Stimulated activated CD4-positive, alpha-beta T cell treated with anti-CD3 and anti-CD28 coated beads, Interleukin-15, amount 100 ng/mL, for 24 hours (primary cell): ENCODE measurements at places on chromosomes 1 and 21.

DNA sequence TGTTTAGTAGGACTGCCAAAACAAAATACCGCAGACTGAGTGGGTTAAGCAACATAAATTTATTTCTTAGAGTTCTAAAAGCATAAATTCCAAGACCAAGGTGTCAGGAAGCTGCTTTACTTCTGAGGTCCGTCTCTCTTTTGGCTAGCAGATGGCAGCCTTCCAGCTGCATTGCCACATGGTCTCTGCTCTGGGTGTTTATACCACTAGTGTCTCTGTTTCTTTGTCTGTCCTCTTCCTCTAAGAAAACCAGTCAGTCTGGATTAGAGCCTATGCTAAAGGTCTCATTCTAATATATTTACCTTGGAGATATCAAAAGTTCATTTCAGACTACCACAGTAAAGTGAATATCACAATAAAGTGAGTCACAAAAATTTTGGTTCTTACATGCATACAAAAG is 519.8 kb downstream of the COL11A1 start:
- no peak for DNase-seq

DNA sequence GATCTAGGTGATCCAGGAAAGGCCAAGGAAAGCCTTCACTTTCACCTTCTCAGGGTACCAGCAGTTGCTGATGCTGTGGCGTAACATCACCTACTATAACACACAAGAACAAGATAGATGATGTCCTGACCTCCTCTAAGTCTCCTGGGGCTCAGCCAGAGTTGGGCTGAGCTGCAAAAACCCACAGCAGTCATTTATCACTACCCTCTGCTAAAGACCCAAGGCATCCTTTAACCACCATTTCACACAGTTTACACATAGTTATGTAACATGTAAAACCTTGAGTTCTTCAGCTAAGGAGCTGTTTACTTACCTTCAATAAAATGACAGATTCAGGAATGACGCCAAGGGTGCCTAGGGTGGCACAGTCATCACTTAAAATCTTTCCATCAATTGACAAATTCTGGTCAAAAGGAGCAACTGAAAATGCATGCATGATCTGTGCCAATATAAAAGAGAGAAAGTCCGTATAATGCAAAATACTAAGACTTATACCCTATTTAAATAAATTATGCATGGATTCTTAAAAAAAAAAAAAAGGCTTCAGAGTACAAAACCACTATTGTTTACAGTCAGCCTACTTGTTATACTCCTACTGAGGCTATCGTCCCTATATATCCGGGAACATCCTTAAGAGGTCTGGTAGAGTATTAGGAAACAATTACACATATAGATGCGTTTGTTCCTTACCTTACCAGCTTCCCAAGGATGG is 20.7 kb upstream of the RAP1GAP start:
- DNase-seq: no peak

DNA sequence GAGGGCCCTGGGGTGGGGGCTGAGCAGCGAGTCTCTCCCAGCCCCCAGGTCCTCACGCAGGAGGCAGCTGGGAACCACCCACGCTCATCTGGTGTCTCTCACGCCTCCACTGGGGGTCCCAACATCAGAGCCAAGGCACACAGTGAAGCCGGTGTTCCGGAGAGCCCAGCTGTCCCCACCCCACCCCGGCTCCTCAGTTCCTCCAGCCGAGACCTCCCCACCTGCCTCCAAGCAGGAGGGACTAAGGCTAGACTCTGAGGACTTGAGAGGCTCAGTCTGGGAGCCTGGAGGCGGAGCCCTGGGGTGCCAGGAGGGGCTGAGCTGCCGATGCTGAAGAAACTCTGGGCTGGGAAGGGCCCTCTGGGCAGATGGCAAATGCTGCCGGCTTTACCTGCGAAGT is 1.6 kb upstream of the HPCA start:
- DNase-seq: no peak

DNA sequence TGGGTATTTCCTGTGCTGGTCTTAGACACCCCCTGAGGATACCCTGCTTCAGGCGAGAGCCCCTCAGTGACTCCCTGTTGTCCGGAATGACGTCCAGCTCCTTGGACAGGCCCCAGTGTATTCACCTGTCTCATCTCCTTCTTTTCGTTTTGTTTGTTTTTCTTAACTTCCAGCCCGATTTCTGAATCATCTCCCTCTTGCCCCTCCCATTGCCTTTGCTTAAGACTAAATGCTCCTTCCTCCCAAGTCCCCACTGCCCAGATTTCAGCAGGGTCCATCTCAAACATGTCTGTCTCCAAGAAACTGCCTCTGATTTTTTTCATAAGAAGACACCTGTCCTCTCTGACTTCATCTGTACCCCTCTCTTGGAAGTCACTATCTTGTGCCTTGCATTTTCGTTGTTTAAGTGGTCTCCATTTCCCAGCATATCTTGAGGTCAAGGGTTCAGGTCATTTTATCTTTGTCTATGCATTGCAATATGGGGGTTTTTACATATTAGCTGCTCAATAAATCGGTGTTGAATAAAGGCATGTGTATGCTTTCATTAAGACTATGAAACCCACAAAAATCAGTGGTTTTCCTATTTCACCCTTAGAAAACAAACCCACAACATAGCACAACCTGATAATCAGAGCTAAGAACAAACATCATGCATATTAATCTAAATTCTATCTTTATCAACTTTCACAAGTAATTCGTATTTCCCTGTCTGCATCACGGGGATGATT is 58.4 kb upstream of the LGALS8 start:
- DNase-seq: no peak

DNA sequence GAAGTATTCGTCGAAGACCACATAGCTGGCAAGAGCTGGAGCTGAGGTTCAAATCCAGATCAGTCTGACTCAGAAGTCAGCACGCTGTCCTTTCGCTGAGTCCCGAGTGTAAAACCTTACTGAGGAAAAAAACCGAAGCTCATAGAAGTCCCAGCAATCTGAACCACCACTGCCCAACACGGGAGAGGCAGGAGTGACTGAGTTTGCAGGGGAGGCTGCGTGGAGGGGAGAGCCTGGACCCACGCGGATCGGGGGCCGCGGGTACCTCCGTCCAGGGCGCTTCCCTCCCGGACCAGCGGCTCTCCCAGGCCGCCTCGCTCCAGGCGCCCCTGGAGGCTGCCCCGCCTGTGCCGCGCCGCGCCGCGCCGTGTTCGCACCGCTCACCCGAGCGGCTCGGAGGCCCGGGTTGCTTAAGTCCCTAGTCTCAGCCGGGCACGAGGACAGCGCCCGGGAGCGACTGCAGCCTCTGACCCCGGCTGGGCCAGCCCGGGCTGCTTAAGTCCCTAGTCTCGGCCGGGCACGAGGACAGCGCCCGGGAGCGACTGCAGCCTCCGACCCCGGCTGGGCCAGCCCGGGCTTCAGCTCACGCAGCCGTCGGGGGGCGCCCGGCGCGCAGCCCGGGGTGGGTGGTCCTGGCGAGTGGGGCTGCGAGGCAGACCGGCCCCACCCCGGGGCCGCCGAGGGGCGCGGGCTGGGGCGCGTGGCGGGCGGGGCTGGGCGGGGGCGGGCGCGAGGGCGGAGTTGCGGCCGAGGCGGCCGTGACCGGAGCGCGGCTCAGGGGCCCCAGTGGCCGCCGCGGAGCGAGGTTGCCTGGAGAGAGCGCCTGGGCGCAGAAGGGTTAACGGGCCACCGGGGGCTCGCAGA is at the start of gene ADAMTSL4:
ADAMTSL4 (plus strand) TSS at position 777 of the 864 bp plus-strand sequence. CDS start 2,881 bp downstream, outside the sequence.
- peak; percentile 60 for DNase-seq

DNA sequence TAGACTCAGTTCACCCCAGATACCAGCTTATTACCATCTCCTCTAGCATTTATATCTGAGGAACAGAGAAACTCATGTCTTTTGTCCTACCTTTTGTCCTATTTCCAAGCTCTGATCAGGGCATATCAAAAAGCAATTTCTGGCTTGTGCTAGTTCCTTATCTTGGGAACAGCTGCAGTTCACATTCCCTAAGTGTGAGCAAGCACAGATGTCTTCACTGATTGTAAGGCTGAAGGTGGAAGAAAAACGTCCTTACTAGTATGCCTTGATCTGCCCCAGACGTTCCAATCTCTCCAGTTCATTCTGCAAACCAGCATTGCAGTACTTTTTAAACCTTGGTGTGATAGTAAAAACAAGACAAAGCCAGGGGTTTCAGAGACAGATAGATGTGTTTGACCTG is 139.8 kb downstream of the NCAM2 start:
- no peak for DNase-seq

- peak; percentile 87 for DNase-seq
Observed at GRCh38 chr1:225467193-225468020, 39.6 kb upstream of the LBR start.

- no peak for DNase-seq
Observed at GRCh38 chr1:56507925-56508522, 71.3 kb downstream of the PLPP3 start.

DNA sequence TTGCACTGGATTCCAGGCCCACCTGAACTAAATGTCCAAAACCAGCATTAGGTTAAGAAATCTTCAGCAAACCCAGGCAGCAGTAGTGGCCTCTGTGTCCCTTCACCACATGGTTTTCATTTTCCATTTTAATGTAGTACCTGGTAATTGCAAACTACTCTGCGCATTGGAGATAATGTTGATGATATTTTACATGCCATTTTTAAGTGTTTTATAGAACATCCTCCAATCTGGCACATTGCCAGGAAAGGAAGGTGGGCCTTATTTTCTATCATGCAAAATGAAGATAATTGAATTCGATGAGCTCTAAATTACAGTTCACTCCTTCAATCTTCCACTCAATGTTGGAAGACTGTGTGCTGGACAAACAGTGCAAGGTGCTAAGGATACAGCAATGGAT is 89.5 kb downstream of the ZC3H11B start:
- DNase-seq: no peak

- DNase-seq: no peak
Observed at GRCh38 chr1:154176337-154176736, 15.6 kb downstream of the TPM3 start.

DNA sequence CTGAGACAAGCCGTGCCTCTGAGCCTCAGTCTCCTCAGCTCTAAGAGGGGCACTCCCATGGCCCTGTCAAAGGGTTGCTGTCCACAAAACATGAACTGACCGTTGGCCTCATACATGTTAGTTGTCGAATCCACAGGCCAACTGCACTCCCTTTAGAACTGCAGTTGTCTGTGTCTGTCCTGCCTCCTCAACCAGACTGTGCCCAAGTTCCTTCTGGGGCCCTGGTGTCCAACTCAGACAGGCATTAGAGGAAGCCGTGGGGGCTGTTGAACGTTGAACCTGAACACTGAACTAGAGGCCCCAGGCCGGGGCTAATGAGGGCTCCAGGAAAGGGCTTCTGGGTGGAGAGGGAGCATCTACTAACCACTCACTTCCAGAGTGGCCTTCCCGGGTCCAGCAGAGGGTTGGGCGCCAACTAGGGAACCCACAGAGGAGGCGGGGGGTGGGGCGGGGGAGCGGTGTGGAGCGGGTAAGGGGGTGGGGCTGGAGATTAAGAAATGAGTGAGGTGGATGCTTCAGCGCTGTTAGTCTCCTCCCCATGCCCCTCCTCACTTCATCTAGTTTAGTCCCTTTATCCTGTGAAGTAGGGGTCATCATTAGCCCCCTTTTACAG is at the start of gene RAB42:
RAB42 (plus strand) TSS at position 558 of the 613 bp plus-strand sequence. CDS start 247 bp downstream, outside the sequence.
- peak; percentile 43 for DNase-seq

DNA sequence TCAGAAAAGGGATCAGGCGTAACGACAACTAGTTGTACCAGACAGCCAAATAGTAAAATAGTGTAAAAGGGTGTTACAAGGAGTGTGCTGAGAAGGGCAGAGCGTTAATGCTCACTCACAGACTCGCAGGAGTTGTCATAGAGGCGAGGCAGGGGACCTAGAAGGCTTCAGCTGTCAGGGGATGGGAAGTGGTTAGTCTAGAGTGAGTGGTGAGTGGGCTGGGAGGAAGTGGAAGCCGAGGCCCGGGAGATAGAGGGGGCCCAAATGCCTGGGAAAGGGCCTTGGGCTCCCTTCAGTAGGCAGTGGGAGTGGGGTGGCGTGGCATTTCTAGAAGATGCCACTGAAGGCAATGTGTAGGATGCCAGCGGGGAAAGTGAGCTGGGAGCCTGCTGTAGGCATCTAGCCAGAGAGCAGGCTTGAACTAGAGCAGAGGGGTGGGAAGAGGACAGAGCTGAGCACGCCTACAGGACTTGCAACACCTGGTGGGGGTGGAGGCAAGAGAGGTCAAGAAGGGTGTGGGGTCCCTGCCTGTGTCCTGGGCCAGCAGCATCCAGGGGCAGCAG is 10.3 kb downstream of the SLC6A17 start:
- no peak for DNase-seq

GRCh38 chr21:26784974-26785373 is 60.2 kb downstream of the ADAMTS1 start:
- DNase-seq: no peak

DNA sequence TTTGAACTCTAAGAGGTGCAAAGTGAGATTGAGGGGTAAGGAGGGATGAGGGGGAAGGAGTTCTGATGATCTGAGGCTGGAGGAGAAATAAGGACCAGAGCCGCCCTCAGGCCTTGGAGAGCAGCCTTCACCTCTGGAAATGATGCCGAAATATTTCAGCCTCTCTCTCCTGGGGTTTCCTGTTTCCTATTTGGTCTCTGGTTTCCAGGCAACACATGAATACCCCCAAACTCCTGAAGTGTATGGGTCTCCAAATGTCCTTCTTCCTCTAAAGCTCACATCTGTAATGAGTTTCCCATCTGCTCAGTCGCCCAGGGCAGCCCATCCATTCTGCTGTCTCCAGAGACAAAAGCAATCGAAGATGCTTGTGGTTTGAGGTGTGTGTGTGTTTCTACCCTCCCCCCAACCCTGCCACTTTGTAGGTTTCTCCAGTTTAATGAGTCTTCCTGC is 52.0 kb upstream of the FAM20B start:
- no peak for DNase-seq

DNA sequence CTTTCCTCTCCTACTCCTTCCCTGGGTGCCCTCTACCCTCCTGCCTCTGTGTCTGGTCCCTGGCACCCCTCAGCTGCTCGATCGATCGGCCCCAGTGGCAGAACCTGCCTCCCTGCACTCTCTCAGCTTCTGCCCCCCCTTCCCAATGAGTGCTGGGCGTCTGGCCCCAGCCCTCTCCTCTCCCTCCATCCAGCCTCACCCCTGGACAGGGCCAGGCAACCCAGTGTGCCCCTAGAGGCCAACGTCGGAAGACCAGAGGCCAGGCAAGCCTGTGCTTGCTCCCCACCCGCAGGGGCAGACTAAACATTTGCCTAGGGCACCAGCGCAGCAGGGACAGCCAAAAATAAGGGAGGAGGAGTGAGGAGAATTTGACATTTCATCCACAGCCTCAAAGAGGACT is 43.5 kb downstream of the LGR6 start:
- DNase-seq: peak; percentile 48

DNA sequence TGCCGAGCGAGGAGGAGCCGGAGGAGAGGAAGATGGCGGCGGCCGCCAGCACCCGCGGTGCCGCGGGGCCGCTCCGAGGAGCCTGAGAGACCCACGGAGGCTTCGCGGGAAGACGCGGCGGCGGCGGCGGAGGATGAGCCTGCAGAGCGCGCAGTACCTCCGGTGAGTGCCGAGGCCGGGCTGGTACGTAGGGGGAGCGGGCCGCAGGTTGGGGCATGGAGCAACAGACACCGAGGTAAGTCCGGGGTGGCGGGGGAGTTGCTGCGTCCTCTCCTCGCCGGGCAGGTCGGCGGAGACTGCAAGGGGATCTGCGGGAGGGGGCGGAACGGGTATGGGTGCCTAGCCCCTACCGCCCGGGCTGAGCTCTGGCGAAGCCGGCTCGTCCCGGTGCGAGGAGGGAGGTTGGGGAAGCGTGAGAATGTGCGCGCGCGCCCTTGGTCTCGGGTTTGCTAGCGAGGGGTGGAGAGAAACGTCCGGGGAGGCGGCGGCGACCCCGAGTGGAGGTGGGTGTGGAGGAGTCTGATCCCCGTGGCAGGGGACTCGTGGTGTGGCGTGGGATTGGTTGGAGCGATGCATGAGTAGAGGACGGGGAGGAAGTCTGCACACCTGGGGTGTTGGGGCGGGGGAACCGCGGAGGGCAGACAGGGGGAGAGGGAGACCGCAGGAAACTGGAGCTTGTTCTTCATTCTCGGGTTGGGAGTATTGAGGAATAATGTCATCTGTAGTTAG is at the start of gene SMG7:
SMG7 (plus strand) TSS at position 12 of the 729 bp plus-strand sequence; CDS start at position 134, 122 bp downstream.
- peak; percentile 64 for DNase-seq
